ENCODE measurements at places on chromosomes 12 and 14. TPM values are rescaled to one million over a fixed set of nuclear protein-coding genes. Genes with fewer than 3 reads are reported as not detected.

Gene GPR137C
- 2.6 TPM for total RNA-seq

Gene TMEM179
- 10.5 TPM for total RNA-seq

Gene C14orf132
- 3.5 TPM for total RNA-seq

Gene RTL1
- not detected for total RNA-seq

Gene B4GALNT3
- total RNA-seq = 99.1 TPM

Gene AJUBA
- total RNA-seq = not detected

Gene SPIC
- total RNA-seq = not detected

Gene TPH2
- not detected for total RNA-seq

Gene SLCO1B1
- not detected for total RNA-seq

Gene GTF2H3
- 14.3 TPM for total RNA-seq

Gene IQSEC3
- not detected for total RNA-seq

Gene RPGRIP1
- not detected for total RNA-seq

Gene FOXM1
- 5.2 TPM for total RNA-seq

Gene TSFM
- 23.2 TPM for total RNA-seq

Gene KRT6A
- total RNA-seq = not detected

Gene METTL3
- total RNA-seq = 41.9 TPM

Gene PSME1
- 170 TPM for total RNA-seq

Gene M6PR
- total RNA-seq = 50.5 TPM

Gene CLEC1A
- not detected for total RNA-seq

Gene RPAP3
- total RNA-seq = 8.1 TPM

Gene UBE3B
- 34.4 TPM for total RNA-seq

Gene CEBPE
- not detected for total RNA-seq

Gene ANKS1B
- total RNA-seq = 3.5 TPM

Gene NTF3
- total RNA-seq = not detected

Data from transverse colon (tissue), 4 donors.